Activated CD4-positive, alpha-beta T cell treated with anti-CD3 and anti-CD28 coated beads, Interleukin-10, Interleukin-2, amounts not matched to agents 100 ng/mL and 50 ng/mL, durations not matched to agents 16 hours and 8 hours (primary cell): ENCODE measurements at places on chromosomes 13 and 19.
A peak's percentile ranks its signal among the peaks of the same experiment; 100 is the strongest.

DNA sequence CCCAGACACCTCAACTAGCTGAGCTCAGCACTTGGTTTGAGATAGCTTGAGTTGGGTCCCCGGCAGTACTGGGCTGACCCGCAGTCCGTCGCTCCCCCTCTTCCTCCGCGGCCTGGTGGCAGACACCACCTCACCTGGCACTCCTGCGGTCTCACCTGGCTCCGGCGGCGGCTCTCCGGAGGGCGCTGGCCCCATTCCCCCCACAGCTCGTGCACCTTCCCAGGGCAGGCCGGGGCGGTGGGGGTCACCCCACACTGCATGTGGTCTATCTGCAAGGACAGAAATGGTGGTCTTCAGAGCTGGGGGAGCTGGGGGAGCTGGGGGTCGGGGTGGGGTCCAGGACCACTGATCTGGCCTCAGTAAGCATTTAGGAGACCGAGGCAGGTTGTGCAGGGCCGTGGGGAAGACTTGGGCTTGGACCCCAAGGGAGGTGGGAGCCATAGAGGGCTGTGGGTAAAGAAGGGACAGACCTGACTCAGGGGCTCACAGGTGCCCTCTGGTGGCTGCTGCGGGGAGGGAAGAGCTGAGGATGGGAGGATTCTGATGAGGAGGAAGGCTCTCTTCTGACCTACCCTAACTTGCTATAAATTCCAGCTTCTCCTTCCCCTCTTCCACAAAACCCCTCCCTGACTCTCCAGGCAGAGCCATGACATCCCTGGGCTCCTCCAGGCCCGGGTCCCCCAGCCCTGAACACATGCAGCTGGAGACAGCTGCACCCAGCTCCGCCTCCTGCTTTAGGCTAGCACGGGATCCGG is 6.7 kb upstream of the PLIN4 start:
- DNase-seq = peak; percentile 73

DNA sequence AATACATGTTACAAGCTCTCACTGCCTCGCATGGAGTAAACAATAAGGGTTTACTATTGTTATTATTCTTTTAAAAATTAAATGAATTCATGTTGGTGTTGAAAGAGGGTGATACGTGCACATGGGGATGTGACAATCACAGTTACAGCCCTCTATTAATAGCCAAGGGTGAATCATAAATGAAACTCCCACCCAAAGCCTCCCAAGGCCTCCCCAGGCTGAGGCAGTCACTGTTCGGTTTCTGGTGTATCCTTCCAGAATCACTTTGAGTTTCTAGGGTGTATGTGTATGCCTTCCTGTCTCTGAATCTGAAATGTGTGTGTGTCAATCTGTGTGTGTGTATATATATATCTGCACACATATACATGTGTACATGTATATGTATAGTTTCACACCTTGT is 73.4 kb downstream of the AKAP11 start:
- DNase-seq = no peak

DNA sequence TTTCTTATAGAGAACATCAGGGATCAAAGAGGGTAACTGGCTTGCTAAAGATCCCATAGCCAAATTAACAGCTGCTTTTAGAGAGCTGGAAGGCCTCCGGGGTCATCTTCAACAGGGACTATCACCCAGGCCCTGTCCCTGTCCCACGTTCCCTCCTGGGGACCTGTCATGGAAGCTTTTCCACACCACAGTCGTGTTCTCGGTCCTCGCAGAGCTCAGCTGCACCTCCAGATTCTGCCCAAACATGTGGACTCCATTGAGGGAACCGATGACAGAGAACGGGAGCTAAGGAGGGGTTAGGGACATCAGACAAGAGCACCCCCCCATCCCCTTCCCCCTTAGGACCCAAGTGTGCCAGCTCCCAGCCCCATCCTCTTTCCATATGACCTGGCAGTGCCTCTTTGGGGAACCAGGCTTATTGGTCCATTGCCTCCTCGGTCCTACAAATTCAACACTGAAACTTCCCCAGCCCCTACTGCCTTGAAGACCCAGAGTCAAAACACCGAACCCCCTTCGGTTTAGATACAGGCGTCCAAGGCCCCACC is 568 bp downstream of the FUZ start:
- no peak for DNase-seq

GRCh38 chr19:45063851-45064801 is 12.2 kb downstream of the ZNF296 start:
- DNase-seq = no peak

DNA sequence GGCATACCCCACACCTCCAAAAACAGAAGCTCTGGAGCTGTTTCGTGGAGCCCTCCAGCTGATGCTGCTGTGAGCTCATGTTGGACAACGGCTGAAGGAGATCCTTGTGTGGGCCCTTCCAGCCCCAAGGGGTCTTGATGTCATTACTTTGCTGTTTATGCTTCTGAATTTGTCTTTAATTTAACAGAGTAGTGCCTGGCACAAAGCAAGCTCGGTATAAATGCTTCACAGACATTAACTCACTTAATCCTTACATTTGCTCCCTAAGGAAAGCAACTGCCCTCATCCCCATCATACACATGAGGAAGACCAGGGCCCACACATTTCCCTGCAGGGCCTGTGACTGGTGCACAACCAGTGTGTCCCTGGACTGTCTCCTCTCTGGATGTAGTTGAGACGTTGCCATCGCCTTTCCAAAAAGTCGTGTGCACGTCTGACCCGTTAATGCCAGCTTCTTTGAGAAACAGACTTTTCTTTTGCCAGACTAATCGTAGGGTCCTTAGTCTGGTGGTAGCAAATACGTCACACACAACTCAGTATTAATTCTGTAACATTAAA is 7.6 kb downstream of the COL4A1 start:
- no peak for DNase-seq

GRCh38 chr13:65532231-65532630 is 1697.9 kb downstream of the PCDH9 start:
- DNase-seq = no peak

DNA sequence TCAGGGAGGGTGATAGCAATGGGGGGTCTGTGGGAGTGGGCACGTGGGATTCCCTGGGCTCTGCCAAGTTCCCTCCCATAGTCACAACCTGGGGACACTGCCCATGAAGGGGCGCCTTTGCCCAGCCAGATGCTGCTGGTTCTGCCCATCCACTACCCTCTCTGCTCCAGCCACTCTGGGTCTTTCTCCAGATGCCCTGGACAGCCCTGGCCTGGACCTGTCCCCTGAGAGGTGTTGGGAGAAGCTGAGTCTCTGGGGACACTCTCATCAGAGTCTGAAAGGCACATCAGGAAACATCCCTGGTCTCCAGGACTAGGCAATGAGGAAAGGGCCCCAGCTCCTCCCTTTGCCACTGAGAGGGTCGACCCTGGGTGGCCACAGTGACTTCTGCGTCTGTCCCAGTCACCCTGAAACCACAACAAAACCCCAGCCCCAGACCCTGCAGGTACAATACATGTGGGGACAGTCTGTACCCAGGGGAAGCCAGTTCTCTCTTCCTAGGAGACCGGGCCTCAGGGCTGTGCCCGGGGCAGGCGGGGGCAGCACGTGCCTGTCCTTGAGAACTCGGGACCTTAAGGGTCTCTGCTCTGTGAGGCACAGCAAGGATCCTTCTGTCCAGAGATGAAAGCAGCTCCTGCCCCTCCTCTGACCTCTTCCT is 9.3 kb upstream of the CEACAM7 start:
- DNase-seq = no peak

DNA sequence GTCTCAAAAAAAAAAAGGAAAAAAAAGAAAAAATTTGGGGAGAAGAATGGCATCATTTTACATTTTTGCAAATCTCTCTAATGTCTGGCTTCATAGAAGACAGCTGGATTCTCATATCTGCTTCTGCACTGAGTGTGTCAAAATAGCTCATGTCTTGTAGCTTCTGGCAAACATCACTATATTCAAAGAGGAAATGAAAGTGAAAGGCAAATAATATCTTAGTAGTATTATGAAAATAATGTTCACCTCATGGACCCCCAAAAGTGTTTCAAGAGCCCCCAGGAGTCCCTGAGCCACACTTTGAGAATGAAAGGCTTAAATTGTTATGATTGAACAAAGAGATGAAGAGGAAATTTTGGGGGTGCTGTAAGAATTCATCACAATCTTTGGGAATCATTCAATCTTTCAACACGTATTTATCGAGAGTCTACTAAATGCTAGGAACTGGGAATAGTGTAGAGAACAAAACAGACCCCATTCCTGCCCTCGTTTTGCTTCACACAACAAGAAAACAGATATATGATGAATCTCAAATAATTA is 1.2 kb upstream of the SLC6A16 start:
- no peak for DNase-seq

DNA sequence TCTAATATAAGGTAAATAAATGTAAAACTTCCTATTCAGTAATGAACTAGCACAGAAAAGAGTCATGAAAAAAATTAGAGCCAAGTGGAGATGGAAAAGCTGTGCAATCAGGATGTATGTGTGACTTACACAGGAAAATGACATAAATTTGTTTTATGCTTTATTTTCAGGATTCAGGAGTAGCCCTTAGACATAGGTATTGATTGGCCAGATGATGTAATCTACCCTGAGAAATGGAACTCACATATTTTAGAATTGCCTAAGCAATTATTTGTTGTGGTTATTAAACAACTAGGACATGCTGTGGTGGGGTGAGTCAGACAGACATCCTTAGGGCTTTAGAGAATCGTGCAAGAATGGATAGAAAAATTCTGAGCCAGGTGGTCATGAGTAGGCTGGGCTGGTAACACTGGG is 110.6 kb downstream of the PCDH9 start:
- DNase-seq = no peak

DNA sequence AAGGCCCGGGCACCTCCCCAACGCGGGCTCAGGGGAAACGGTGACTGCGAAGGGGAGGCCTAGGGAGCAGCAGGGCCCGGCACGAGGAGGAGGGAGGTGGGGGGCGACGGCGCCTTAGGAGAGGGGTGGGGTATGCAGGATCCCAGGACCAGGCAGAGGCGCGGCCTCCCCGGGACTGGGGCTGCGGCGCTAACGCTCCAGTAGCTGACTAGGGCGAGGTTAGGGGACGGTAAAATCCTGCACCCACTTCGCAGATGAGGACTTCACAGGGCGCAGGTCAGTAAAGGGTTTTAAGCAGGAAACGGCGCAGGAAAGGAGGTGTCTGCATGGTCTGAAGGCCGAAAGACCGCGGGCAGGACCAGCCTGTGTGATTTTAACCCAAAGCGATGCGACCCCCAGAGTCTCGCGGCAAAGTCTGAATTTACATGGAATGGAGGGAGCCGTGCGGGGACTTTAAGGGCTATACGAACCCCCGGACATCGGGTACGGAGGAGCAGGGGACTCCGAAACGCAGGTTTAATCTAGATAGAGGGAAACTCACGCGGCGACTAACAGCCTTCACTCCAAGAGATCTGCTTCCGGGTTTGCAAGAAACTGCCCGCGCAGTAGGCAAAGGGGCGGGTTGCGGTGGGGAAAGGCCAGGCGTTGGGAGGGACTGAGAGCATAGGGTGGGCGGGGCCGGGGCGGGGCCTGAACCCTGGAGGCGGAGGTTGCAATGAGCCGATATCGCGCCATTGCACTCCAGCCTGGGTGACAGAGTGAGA is at the start of gene ZNF665:
TSS of gene ZNF665 (minus strand) at position 588 of the 764 bp plus-strand sequence. CDS start 10,460 bp downstream, outside the sequence.
- peak; percentile 59 for DNase-seq

GRCh38 chr13:28854657-28855056 is 34.5 kb downstream of the MTUS2 start:
- DNase-seq = no peak

DNA sequence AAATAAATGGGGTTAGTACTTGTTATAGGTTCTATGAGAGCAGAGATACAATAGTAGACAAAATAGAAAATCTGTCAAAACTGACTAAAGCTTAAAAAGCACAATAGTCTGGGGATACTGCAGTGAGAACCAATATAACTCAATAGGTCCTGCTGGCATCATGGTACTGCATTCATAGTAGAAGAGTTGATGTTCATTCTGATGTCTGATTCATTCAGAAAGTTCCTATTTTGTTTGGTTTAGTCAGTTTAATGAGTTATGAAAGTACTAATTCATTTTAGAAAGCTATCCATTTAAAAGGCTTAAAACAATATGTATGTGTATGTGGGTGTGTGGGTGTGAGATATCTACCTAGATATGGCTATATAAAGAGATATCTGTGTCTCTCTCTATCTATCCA is 152.8 kb downstream of the LHFPL6 start:
- no peak for DNase-seq

DNA sequence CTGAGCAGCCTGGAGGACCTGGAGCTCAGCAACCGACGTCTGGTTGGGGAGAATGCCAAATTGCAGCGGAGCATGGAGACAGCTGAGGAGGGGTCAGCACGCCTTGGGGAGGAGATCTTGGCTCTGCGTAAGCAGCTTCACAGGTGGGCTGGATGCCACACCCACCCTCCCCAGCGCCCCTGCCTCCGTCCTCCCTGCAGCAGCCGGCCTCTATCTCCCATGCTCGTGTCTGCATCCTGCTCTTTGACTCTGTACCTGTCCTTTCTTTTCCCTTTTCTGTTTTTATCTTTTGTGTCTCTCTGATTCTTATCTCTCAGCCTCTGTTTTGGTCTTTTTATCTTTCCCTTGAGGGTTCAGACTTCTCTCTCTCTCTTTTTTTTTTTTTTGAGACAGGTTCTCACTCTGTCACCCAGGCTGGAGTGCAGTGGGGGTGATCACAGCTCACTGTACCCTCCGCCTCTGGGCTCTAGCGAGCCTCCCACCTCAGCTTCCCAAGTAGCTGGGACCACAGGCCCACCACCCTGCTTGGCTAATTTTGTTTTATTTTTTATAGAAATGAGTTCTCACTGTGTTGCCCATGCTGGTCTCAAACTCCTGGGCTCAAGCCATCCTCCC is 10.1 kb downstream of the KASH5 start:
- no peak for DNase-seq

DNA sequence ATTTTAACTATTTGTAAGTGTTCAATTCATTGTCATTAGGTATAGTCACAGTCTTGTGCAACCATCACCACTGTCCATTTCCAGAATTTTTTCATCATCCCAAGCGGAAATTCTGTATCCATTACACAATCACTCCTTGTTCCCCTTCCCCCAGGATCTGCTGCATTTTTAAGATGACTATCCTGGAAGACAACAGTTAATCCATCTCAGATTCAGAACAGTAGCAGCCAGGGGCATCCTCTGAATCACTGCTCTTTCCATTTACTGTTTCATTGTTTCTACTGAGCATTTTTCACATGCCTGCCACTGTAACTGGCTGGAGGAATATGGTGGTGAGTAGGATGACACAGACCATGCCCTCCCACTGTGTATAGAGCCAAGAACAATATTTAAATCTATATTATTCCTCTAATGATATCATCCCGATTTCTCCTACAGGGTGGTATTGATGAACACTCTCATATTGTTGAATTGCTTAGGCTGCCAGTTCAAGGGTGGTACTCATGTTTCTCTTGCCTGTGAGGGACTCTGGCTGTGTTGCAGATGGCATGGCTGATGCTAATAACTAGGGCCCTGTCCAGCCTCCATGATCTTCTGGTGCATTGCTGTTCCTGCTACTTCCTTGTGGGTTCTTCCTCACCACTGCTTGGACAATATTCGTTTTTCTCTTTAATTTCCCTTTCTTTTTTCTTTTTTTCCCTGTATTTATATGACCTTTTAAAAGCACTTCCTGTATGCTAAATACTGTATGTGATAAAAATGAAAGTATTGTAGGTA is 59.0 kb downstream of the WDFY2 start:
- DNase-seq = no peak

DNA sequence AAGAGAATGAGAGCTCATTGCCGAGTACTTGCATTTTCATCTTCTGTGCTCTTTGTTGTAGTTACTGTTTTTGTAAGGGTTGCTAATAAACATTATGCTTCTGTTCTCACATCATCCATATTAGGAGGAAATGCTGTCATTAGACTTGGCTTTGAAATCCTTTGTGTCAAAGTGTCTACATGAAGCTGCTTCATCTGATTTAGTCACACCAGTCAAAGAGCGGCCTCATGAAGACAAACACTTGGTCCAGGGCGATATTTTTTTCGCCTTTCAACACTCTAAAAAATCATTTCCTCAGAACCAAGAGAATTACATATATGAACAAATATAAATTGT is 105.0 kb downstream of the SPRY2 start:
- DNase-seq = no peak
